ENCODE measurements at places on chromosomes 6 and 20.

- no peak for DNase-seq
These were observed 1.1 kb upstream of the SIM1 start for GRCh38 chr6:100465701-100466409.

GRCh38 chr6:39493174-39493573, 170.7 kb upstream of the KCNK16 start:
- peak; percentile 81 for DNase-seq

DNA sequence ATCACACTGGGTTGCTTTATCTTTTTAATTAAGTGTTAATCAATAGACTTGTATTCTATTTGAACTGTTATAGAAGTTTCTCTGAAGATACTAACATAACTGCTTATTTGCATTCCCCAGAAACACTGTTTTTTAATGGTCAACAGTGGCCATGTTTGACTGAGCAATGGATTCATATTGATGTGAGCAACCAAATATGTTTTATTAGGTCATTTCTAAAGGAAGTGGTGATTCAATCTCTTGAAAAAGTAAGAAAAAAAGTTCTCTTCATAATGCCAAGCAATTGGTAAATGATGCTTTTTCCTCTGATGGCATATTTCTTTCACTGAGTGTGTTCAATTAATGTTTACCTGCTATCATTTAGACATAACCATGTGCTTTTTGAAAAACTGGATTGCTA, 593.0 kb upstream of the CITED2 start:
- DNase-seq = no peak

- no peak for DNase-seq
These were observed 691 bp downstream of the ATRN start for GRCh38 chr20:3471397-3472021.

DNA sequence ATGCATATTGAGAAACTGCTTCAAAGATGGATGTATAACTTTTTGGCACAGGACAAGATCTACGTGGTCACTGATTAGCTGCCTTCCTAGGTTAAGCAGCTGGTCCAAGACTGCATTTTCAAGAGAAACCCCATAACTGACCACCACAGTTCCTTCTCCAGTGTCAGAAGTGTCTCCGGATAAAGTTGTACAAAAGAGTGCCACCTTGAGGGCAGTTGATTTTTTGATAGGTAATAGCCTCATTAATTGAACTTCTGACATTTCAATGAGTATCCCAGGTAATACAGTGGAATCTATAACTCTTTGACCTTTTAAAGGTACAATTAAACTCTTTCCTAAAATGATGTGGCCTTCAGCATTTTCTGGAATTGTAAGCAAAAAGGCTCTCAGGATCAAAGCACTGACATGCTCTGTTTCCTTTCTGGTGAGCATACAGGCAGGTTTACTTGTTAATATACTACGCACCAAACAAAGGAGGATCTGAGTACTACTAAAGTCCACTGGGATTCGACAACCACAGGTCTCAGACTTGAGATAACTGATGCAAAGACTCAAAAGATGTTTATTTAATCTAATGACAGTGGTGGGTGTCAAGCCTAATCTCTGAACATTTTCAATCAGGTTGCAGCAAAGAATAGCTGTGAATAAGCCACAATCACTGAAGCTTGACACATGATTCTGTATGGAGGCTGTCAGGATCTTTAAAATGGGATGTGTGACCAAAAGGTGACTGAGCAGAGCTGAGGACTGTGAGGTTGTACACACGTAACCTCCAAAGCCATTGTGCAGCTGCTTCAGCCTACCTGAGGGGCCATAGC, 21.2 kb downstream of the MKKS start:
- DNase-seq = no peak

- no peak for DNase-seq
These were observed 42.4 kb downstream of the FAM184A start for GRCh38 chr6:119036081-119036480.

DNA sequence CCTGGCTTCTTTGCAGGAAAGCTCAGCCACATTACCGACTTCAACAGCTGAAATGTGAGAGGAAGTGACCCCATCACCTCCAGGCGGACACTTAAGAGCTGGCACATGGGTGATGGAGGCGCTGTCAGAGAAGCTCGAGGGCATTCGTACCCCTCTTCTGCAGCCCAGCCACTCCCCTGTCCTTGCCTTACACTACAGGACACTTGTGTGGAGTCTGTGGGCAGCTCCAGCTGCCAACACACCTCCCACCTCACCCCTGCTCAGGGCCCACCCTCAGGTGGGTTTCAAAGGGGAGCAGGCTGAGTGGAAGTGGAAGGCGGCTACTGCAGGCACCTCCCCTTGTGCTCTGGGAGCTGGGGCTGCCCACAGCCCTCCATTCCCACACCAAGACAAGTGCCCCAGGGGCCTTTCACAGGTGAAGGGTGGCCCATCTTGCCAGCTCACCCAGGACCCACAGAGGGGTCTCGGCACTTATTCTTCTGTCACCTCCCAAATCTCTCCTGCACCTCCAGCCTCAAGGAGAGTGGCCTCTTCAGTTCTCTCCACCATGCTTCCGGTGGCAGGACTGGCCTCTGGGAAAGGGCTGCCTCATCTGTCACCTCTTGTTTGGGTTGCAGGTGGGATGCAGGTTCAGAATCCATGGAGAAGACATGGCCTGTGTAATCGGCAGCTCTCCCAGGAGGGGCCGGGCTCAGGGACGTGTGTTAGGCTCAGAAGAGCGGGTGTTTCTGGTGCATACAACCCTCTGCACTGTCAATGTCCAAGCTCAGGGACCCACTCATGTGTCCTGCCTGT, 49.8 kb downstream of the IRF4 start:
- no peak for DNase-seq

GRCh38 chr6:148306286-148306685, 36.4 kb upstream of the SASH1 start:
- no peak for DNase-seq

DNA sequence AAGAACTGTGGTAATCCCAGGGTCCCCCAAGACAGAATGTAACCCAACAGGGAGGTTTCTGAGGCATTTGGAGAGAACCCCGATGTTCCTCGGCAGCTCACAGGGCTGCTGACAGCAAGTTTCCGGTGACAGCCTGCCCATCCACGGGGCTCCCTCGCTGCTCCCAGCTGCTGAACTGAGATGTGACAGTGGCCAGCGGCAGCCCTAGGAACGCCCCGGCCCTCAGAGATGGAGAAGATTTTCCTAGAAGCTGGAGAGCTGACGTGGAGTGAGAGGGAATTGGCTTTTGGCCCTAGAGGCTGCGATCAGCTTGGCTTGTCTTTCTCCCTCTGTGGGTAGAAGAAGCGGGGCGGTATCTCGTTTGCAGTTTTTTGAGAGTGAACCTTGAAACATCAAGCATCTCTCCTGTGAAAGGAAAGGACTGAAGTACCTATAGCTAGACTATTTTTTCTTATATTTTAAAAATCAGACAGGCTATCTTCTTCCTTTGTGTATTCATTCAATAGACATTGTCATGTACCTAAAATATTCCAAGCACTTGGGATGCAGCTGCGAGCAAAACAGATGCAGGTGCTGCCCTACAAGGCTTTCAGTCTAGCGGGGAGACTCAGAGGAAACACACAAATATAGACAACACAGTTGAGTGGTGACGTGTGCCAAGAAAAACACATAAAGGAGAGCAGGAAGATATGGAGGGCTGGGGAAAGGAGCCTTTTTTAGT, 28.4 kb upstream of the NFATC2 start:
- no peak for DNase-seq

GRCh38 chr6:52328303-52328662, 33.7 kb upstream of the PAQR8 start:
- no peak for DNase-seq

DNA sequence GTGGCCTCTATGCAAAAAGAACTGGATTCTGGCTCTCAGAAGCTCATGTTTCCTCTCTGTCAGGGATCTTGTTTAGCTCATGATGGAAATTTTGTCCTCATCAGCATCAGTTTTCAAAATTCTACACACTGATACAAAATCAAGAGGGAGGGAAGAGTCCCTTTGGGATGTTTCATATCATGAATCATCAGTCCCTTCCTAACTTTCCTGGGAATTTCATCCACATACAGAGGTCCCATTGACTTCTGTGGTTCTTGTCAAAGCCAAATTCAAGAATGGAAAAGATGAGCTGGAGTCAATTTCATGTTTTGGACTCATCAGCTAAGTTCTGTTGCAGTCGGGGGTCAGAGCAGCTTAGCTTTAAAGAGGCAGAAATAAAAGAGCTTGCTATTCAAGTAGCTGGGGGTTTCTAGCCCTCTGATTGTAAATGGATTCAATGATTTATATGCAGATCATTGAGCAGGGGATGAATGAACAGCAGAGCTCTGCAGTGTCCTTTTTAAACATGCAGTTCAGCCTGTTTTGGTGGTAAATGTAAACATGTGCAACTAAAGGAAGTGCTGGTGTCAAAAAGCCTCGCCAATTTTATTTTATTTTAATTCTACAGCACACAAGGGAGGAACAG, 21.3 kb upstream of the TMEM14A start:
- peak; percentile 60 for DNase-seq

DNA sequence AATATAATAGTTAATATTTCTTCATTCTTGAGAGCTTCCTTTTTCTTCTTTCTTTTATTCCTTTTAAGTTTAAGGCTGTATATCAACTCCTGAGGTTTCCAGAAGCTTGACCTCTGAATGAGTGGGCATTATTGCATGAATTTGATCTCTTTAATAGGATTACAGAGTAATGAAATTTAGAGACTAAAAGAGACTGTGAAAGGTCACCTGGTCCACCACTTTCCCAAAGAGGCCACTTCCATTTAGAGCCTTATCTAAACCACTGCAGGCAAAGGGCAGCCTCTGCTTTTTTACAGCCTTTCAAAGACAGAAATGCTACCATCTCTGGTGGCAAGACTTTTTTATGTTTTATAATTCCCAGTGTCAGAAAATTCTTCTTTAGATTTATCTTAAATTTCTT, 215.3 kb upstream of the HS3ST5 start:
- no peak for DNase-seq

DNA sequence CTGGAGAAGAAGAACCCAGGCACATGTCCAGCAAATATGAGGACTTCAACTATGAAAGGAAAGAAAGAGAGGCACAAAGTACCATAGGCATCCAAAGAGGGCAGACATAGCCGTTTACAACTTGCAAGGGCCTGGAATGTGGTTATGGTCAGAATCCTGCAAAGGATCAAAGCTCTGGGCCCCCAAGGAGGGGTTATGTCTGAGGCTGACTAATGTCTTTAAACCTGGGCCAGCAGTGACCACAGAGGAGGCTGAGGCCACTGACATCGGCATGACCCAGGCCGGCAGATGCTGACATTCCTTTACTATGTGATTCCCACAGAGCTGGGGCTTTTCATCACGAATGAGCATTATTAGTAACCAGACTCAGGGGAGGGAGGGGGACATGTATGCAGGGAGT, 861.1 kb downstream of the DHX35 start:
- DNase-seq = peak; percentile 94

DNA sequence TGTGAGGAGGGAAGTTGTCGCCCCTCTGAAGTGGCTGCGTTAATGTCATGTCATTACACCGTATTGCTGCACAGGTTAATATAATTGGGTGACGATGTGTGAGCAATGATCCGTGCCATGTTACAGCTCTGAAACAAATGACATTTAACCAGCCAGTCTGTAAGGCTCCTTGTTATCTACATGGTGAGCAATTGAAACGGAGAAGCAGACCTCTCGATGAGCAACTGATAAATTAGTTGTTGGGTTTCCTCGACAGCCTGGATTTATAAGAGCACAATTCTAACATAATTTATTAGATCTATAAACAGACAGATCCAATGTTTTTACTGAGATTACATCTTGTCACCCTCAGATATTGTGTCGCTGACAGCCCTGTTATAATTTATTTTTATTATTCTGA, 49.9 kb upstream of the MAFB start:
- DNase-seq = no peak

DNA sequence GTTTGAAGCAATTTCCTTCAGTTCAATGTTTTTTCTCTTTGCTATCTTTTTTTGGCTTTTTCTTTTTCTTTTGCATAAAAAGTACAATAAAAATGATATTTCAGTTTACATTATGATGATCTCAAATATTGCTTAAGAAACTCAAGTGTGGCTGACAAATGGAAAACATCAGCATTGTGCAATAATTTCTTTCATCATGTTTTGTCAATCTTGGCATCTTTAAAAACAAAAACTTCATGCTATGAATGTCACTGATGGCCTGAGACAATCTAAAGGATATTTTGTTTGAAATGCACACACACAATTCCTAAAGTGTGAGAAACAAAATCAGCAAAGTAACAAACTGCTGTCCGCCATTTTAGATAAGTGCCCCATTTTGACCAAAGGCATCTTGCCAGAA, 13.9 kb upstream of the MTCL3 start:
- DNase-seq = no peak

GRCh38 chr6:166490671-166491500, 95.6 kb downstream of the RAMACL start:
- peak; percentile 20 for DNase-seq

DNA sequence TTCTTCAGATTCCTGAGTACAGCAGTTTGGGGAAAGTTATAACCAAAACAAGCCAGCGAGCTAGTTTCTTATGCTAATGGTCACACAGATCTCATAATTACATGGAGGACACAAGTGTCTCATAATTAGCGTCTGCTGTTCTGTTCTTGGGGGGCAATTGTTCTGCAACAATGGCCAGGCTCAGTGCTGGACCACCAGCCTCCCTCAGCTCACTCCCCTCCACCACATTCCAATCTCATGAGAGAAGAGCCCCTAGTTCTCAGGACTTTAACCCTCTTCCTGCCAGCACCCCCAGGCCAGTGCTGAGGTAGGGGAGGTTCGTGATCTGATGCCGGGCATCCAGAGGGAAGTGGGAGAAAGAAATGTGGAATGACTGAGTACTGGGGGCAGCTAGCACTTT, 20.2 kb upstream of the TOX2 start:
- peak; percentile 10 for DNase-seq

GRCh38 chr6:11785774-11786579, 7.4 kb upstream of the ADTRP start:
- DNase-seq = no peak

GRCh38 chr6:48069280-48069679, 41.7 kb downstream of the PTCHD4 start:
- no peak for DNase-seq

DNA sequence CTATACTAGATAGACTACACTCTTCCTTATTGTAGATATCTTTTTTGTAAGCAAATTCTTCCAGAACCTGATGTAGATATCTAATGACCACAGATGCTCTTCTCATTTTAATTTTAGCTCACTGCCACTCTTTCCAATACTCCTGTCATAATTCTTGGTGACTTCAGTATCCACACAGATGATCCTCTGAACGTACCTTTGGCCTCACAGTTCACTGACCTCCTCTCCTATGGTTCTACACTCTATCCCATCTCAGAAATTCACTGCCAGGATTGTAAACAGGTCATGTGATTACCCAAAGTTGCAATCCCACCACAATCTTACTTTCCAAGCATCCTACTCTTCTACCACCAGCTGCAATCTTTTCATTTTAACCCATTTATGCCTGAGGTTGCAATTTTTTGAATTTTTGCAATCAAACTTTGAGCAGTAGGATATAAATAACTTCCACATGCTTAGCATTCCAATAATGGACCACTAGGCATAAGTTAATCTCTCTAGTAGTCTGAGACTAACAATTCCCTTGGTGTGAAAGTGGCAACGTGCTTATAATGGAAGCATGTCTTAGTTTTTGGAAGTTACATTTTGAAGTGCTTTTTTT, 31.2 kb downstream of the ESF1 start:
- peak; percentile 7 for DNase-seq

All from fibroblast of upper back skin (primary cell).